ENCODE measurements at places on chromosomes 2 and 18. TPM values are rescaled to one million over a fixed set of nuclear protein-coding genes. Genes with fewer than 3 reads are reported as not detected.

The MEP1B gene
- total RNA-seq = not detected

The NPHP1 gene
- total RNA-seq = 11.5 TPM

The ATP6V1B1 gene
- 1.6 TPM for total RNA-seq

The SATB2 gene
- total RNA-seq = 3.7 TPM

The MRPL30 gene
- 48.0 TPM for total RNA-seq

The RNF149 gene
- total RNA-seq = 43.3 TPM

The CYS1 gene
- total RNA-seq = 4.7 TPM

The ARL4C gene
- 2.6 TPM for total RNA-seq

The IL36B gene
- total RNA-seq = not detected

The LOXHD1 gene
- 1.6 TPM for total RNA-seq

The SERPINB3 gene
- total RNA-seq = not detected

The LINC00305 gene
- total RNA-seq = not detected

The IL18R1 gene
- 0.52 TPM for total RNA-seq

The LCT gene
- total RNA-seq = not detected

The PLCL1 gene
- 12.5 TPM for total RNA-seq

The ID2 gene
- 35.0 TPM for total RNA-seq

The TSPYL6 gene
- not detected for total RNA-seq

The TAF1B gene
- 36.5 TPM for total RNA-seq

The RAX gene
- not detected for total RNA-seq

The TOGARAM2 gene
- 0.52 TPM for total RNA-seq

The ZAP70 gene
- total RNA-seq = 3.1 TPM

The DCDC2C gene
- not detected for total RNA-seq

The PPP1R1C gene
- total RNA-seq = 1.6 TPM

The TUBA3E gene
- total RNA-seq = not detected

The LHCGR gene
- total RNA-seq = 4.2 TPM

The MAP2 gene
- 3.7 TPM for total RNA-seq

Measured in skeletal muscle tissue (tissue), 5 donors.